Upper lobe of left lung (tissue), 6 donors: ENCODE measurements at places on chromosomes 2 and 18. TPM values are rescaled to one million over a fixed set of nuclear protein-coding genes. Genes with fewer than 3 reads are reported as not detected.

ANKRD62 gene
- total RNA-seq = not detected

DNA sequence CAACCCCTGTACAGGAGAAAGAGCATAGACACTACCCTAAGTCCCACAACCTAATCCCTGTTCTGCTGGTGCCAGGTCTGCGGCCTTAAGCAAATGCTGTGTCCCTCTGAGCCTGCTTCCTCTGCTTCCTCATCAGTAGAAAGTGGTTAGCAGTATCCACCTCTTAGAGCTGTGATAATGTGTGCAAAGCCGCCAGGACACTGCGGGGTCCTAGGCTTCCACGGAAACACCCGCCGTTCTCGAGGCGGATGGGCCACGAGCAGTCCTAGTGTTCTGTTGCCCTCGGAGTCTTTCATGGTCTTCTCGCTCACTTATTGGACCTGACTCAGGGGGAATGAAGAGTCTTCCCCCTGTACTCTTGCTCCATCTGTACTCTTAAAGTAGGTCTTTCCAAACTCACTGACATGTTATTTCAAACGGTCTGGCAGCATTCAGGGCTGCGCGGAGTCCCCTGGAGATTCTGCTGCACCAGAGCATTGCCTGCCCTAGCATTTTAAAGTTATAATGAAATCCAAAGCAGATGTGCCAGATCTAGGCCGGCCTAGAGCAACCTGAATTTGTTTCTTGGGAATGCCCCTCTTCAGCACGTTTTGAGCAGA lies 107.2 kb upstream of the ZNF236 start:
- DNase-seq = no peak

- DNase-seq = no peak
Measured at GRCh38 chr2:224198436-224198835, 159.3 kb upstream of the SERPINE2 start.

- DNase-seq = no peak
Measured at GRCh38 chr2:105183555-105184323, 57.8 kb upstream of the GPR45 start.
